ENCODE measurements at places on chromosomes 6 and 20.

- DNase-seq = peak; percentile 9
Measured at GRCh38 chr6:157461000-157461915, 80.3 kb downstream of the ZDHHC14 start.

- DNase-seq = no peak
Measured at GRCh38 chr6:156917213-156917612, 140.0 kb downstream of the ARID1B start.

- DNase-seq = no peak
Measured at GRCh38 chr6:82484001-82484400, 120.4 kb downstream of the TPBG start.

GRCh38 chr6:127366282-127367022 lies 23.0 kb upstream of the ECHDC1 start:
- DNase-seq = no peak

DNA sequence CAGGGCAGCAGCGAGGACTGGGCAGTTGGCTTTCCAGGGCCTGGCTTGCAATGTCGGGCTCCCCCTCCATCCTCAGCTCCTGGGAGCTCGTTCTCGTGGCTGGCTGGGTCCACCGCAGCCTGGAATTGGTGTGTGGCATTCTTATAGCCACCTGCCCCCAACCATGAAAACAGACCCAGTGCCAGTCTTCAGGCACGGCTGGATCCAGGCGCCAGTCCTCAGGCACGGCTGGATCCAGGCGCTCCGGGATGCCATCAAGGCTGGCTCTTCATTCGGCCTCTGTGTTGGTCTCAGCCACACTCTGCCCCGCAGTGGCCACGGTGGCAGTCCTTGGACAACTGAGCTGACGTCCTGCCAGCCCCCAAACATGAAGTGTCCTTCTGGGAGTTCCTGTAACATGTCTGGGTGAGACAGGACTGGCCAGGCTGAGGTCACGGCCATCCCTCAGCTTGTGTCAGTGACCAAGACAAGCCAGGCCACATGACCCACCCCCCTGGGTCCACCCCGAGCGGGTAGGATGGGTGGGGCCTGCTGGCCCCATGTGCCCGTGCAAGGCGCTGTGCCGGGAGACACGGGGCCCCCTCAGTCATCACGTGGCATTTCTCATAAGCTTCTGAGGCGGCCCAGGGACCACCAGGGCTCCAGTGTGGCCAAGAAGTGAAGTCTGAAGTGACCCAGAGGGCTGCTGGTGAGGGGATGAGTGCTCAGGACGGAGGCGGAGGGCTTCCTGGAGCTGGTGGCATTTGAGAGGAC lies 99.0 kb downstream of the TAF4 start:
- no peak for DNase-seq

- DNase-seq = no peak
Measured at GRCh38 chr6:97456070-97456469, 173.1 kb upstream of the MMS22L start.

DNA sequence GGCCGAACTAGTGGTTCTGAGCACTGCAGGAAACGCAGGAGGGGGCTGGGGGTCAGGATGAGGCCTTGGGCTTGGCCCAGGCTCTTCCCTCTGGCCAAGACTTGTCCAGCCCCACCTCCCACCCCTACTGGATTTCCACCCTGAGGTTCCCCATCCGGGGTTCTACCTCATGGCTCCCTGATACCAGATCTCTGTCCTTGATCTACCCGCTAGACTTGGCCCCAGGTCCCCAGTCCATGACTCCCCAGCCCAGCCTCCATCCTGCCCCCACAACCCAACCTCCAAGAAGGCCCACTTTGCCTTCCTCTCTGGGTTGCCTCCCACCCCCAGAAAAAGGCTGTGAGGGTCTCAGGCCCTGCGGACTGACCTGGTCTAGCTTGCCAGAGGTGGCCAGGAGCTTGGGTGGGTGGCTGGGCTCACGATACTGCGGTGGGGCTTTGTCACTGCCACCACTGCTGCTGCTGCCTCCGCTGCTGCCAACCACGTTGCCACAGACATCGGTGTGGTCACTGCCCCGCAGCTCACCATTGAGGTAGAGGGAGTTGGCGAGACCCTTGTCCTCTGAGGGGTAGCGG lies 6.8 kb upstream of the FASTKD5 start:
- DNase-seq = no peak

GRCh38 chr6:112058243-112059032 lies 4.5 kb downstream of the CCN6 start:
- DNase-seq = no peak

DNA sequence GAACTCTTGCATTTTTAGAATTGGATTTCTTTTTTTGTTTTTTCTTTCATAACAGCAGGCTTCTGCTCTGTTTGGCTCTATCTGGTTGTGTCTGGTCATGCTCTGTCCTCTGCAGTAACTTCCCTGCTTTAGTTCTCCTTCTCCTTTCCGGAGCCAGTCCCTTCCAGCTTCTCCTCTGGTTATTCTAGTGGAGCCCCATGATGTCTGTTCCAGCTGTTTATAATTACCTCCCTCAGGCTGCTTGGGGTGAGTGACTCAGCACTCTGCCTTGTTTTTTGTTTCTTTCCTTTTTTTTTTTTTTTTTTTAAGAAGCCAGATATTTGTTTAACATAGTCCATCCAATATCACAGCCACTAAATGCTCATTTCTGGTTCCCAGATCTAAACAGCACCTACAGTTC lies 409.6 kb downstream of the MAFB start:
- DNase-seq = no peak

DNA sequence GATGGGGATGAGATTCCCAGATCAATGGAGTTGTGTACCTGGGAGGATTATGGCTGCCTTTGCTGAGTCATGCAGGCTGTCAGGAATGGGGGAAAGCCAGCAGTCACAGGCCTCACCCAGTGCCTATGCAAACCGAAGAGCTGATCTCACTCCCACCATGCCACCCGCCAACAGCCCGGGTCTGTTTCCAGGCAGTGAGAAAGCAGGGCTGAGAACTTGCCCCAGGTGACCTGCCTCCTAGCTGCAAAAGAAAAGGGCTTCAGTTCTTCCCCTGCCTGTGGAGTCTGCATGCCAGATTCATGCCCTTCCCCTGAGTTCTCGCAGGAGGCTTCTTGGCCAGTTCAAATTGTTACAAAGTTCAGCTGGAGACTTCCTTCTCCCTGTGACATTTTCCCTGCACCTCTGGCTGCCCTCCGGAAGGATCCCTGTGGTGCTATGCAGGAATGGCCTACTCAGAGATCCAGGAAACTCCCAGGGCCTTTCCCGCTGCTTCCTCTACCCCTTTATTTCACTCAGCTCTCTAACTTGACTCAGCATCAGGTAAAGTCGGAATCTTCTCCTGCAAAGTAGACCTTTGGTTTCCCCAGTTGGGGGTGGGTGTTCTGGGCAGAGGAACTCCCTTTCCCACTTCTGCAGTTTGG lies 71.5 kb upstream of the B3GAT2 start:
- no peak for DNase-seq

DNA sequence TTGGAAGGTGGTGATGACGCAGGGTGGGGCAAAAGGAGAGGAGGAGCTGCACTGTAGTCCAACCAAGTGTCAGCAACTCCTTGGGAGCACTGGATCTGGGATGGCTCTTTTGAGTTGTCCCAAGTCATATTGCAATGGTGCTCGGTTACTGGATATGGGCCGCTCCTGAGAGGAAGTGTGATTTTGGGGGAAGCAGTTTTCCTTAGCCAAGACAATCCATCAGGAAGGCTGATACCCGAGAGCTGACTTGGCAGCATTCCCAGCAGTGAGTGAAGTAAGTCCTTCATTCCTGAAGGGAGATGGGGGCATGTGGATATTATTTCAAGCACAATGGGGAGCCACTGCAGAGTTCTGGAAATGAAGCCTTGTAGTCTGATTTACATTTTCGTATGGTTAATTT lies 354.1 kb downstream of the RFPL4B start:
- no peak for DNase-seq

- no peak for DNase-seq
Measured at GRCh38 chr20:12053353-12053752, 135.7 kb downstream of the BTBD3 start.
